ENCODE measurements at places on chromosomes 4 and X.

- peak; percentile 24 for DNase-seq
Measured at GRCh38 chr4:76984788-76985211, 35.2 kb downstream of the SEPTIN11 start.

DNA sequence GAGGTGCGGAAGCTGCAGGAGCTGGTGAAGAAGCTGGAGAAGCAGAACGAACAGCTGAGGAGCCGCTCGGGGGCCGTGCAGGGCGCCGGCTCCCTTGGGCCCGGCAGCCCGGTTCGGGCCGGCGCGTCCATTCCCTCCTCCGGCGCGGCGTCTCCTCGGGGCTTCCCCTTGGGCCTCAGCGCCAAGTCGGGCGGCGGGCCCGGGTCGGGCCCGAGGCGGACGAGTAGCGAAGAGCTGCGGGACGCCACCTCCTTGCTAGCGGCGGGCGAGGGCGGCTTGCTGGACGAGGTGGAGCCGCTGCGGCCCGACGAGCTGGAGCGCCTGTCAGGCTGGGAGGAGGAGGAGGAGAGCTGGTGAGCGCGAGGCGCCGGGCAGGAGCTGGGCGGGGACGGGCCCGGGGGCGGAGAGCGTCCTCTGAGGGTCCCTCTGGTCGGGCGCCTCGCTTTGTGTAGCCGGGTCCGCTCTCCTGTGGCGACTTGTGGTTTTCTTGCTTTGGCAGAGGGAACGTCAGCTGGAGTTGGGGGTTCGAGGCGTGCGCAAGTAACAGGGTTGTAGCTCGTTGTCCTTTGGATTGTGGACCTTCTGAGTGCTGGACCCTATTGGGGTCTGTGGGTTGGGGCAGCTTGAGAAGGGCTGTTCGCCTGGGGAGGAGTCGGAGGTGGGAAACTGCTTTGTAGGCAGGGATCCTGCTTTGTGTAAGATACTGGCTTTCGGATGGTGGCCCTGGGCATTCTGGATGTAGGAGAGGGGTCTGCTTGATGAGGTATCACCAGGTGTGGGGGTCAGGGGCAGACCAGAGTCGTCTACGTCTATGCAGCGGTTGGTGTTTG, 662 bp downstream of the SLAIN2 start:
- peak; percentile 22 for DNase-seq

- no peak for DNase-seq
Measured at GRCh38 chr4:146032234-146032860, 93.7 kb upstream of the ZNF827 start.

DNA sequence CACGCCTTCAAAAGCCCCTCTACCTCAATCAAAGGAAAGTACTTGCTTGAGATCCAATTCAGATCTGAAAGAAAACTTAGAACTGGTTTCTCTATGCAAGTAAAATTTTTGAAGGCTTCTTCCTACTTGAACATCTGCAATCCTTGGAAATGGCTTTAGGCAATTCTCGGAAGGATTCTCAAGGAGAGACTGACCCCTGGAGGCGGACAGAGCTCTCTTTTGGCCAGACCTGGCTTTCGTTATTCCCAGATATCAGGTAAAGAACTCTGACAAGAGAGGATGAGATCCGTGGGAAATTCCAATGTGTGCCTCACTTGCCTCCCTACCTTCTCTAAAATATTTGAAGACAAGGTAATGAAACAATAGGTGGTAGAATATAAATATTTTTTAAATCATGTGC, 670.3 kb upstream of the FAM241A start:
- DNase-seq: peak; percentile 39

DNA sequence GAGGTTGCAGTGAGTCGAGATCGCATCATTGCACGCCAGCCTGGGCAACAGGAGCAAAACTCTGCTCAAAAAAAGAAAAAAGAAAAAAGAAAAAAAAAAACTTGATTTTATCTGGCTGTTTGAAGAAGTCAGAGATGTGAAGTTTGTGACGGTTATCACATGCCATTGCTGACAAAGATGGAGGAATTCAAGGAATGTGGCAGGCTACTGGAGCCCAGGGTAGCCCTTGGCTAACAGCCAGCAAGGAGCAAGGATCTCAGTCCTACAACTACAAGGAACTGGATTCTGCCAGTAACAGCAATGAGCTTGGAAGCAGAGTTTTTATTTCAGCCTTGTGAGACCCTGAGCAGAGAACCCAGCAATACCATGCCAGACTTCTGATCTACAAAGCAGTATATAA, 24.3 kb upstream of the TET2 start:
- no peak for DNase-seq

- DNase-seq: no peak
Measured at GRCh38 chr4:98491899-98492559, 166.4 kb downstream of the TSPAN5 start.

GRCh38 chrX:86002076-86002896, 45.1 kb downstream of the CHM start:
- DNase-seq: no peak

- no peak for DNase-seq
Measured at GRCh38 chr4:80529026-80529425, 193.5 kb downstream of the CFAP299 start.

DNA sequence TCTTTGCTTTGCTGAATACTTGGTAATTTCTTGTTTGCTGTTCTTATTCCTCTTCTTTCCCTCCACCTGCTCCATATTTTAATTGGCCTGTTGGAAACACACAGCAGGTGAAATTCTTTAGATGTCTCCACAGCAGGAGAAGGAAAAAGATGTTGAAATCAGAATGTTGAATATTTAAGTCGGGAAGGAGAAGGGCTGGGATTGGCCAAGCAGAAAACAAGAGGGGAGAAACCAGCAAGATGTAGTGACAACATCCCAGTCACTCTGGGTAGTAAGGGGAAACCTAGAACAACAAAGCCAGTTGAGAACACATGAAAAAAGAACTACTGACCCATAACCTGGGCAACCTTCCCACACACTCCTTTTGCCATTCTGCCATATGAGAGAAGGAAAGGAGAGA, 37.3 kb upstream of the STAG2 start:
- DNase-seq: no peak

DNA sequence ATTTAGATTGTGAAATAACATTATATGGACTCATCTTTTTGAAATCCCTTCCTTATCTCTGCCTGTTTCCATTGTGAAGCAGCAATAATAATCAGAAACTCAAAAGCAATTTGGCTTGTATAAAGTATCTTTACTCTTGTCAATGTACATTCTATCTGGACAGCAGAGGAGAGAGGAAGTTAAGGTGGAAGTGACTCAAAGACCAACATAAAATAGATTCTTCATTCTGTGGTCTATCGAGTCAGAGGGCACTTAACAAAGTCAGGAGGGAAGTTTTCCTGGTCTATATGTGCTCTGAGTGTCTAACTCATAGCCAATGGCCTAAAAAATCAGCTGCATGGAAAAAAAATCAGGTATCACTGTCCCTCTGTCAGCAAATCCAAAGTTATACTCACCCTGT, 155.5 kb downstream of the EMCN start:
- no peak for DNase-seq

Data from pons (tissue), 1 donor.